Stimulated activated CD8-positive, alpha-beta memory T cell treated with anti-CD3 and anti-CD28 coated beads, Interleukin-15, amount 100 ng/mL, for 4 hours (primary cell): ENCODE measurements at places on chromosomes 2 and 18.

GRCh38 chr18:6113650-6114049 is 218.3 kb upstream of the TMEM200C start:
- no peak for DNase-seq

GRCh38 chr2:117935456-117935855 is 78.4 kb downstream of the CCDC93 start:
- DNase-seq: no peak

- DNase-seq: no peak
Observed at GRCh38 chr2:102915128-102915527, 153.3 kb downstream of the TMEM182 start.

- no peak for DNase-seq
Observed at GRCh38 chr2:238754259-238754658, 93.6 kb upstream of the TWIST2 start.

- no peak for DNase-seq
Observed at GRCh38 chr2:231123362-231123898, 1.4 kb downstream of the HTR2B start.

DNA sequence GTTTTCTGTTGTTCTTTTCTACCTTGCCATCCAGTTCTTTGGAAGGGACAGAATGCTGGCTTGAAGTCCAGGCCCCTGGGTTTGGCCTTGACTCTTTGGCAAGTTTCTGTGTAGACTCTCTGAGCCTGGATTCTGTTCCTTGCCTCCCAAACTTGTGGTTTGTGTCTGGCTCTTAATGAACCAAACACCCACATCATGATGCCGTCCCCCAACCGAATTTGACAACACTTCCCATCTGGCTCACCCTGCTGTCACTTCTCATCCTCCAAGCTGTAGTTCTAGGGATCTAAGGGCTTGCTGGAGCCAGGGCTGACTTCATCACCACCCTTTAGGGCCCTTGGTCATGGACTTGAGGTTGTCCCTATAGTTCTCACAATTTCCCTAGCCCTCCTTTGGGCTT is 68.9 kb upstream of the CELF4 start:
- DNase-seq: no peak

DNA sequence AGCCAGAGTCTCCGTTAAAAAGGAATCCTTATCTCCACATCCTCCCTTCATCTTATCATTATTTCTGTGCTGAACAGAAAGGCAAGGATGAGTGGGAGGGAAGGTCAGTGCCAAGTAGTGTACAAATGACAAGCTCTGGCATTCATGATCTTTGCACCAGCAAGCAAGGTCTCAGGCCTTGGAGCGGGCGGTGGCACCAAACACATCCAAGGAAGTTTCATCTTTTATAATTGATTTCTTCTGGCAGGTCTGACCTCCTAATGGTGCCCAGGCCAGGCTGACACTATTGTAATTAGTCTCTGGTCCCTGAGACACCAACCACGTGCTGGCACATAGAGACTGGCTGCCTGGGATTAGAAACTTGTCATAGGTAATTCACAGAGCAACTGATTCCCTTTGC is 336.6 kb downstream of the EN1 start:
- no peak for DNase-seq

DNA sequence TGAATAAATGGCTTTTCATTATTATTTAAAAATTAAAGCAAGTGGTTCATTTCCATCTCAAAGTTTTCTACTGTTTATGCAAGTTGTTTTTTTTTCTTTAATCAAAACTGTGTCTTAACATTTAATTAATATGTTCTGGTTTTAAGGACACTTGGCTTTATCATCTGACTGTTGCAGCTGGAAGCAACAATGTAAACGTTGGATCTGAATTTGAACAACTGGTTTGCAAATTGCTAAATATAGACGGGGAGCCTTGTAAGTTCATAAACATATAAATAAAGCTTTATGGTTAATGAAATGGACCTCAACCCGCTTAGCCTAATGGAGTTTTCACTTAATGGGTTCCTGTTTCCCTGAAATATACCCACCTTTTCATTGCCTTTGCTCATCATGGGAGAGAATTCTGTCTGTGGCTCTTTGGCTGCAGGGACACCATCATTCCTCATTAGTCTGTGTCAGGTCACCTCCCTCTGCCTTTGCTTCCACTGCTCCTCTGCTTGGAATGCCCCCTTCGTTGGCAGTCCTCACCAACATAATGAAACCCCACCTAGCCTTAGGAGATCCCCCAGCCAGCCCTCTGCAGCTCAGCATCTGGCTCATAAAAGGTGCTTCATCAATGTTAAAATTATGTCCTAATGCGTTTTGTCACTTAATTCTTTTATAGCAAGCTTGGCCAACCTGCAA is 44.2 kb upstream of the DYNC2LI1 start:
- no peak for DNase-seq

GRCh38 chr2:223501641-223502040 is 100.5 kb downstream of the SCG2 start:
- no peak for DNase-seq

DNA sequence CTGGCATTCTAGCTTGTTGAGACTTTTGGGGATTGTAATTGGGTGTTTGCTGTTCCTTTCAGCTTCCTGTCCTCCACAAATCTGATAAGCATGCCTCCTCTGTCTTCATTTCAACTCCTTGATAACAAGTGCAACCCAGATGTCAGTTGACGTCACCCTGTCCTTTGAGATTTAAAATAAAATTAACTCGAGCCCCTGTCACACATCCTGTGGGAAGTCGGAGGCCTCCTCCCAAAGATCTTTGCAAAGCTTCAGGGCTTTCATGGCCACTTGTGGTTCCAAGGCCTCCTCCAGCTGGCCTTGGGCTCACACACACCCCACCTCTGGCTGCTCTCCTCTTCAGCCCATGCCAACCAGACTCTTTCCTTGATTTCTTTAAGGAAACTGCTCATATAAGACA is 69.9 kb upstream of the ITGA6 start:
- DNase-seq: no peak

DNA sequence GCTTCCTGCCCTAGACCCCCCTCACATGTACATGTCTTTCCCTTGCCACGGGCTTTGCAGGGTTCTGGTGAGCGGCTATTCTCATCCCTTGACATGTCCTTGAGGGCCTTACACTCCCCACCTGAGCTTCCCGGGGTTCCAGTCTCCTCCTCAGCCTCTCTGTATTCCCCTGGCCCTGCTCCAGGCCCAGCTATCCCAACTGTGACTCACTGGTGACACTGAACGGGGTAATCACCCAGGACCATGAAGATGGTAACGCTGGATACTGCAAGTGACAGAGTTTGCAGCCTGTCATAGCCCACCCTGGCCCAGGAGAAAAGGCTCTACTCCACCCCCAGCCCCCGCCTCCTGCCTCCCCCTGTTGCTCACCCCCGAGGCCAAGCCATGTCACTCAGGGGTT is 27.3 kb downstream of the KIF3C start:
- DNase-seq: no peak

- DNase-seq: no peak
Observed at GRCh38 chr18:22934789-22935188, 1.7 kb downstream of the RBBP8 start.

DNA sequence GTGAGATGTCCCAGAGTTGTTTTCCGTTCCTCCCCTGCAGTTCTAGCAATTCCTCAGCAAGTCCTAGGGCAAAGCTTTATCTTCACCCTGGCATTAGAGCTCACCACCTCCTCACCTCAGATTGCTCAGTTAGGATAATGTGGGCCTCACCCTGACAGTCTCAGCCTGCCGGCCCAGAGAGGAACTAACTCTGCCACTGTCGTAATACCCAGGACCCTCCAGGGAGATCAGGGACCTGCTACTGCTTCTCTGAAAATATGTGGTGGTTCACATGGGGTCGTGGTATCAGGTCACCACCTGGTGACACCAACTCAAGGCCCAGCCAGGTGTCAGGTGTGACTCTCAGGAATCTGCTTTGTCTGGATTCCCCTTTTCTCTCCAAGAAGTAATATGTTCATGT is 120.7 kb downstream of the FEZ2 start:
- no peak for DNase-seq

GRCh38 chr2:33008716-33009115 is 62.0 kb downstream of the LTBP1 start:
- DNase-seq: no peak

GRCh38 chr2:58890865-58891525 is 649.9 kb upstream of the FANCL start:
- DNase-seq: no peak

- no peak for DNase-seq
Observed at GRCh38 chr2:65326276-65326675, 98.6 kb downstream of the ACTR2 start.

DNA sequence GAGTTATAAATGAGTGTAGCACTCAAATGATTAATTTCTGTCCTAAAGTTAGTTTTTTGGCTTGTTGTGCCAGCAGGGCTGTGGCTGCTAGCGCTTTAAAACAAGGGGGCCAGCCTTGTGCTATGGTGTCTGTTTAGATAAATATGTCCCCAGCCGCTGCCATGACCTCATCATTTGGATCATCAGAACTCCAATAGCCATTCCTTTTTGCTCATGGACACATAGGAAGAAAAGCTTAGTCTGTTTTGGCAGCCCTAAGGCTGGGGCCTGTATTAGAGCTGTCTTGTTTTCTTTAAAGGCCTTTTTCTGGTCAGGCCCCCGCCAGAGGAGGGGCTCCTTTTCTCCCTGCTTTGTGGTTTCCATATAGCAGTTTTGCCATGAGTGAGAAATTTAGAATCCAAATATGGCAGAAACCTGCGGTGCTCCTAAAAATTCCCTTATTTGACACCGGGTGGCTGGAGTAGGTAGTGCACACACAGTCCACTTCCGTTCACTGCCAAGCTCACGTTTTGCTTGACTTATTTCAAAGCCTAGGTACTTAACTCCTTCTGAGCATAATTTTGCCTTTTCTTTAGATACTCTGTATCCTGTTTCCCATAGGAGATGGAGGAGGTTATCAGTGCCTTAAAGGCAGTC is 60.4 kb upstream of the SLC35G4 start:
- DNase-seq: no peak

GRCh38 chr2:159650574-159650973 is 34.2 kb upstream of the BAZ2B start:
- no peak for DNase-seq

GRCh38 chr2:160474891-160475787 is 18.5 kb downstream of the RBMS1 start:
- DNase-seq: no peak

GRCh38 chr18:79522451-79523205 is 126.9 kb downstream of the NFATC1 start:
- peak; percentile 47 for DNase-seq

- DNase-seq: no peak
Observed at GRCh38 chr2:140442319-140442718, 1662.1 kb upstream of the NXPH2 start.

DNA sequence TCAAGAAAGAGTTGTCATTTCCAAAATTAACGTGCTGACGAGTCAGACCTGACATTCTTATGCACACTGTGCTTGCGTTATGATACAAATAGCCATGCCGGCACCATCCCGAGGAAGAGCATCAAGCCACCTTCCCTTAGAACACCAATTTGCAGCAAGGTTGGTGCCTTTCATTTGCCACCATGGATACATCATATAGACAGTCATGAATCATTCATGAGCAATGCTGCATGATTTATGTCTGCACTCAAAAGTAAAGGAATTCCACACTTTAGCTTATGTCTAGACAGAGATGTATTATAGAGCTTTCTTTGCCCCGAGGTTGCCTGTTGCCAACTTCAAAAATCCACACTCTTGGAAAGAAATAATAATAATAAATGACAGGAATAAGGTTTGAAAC is 166.9 kb downstream of the VWC2L start:
- no peak for DNase-seq

DNA sequence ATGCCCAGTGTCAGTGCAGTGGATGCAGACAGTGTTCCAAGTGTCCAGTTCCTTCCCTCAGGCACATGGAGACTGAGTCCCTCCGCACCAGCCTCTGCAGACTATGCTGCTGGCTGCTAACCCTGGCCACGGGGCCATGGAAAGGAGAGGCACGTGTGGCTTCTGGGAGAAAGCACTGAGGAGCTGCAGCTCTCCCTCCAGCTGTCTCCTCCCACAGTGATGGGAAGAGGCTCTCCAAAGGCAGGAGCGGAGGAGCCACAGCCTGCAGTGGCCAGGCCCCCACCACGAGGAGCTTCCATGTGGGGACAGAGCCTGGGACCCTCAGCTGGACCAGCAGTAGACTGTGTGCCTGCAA is 141.1 kb downstream of the NDUFA10 start:
- DNase-seq: no peak

DNA sequence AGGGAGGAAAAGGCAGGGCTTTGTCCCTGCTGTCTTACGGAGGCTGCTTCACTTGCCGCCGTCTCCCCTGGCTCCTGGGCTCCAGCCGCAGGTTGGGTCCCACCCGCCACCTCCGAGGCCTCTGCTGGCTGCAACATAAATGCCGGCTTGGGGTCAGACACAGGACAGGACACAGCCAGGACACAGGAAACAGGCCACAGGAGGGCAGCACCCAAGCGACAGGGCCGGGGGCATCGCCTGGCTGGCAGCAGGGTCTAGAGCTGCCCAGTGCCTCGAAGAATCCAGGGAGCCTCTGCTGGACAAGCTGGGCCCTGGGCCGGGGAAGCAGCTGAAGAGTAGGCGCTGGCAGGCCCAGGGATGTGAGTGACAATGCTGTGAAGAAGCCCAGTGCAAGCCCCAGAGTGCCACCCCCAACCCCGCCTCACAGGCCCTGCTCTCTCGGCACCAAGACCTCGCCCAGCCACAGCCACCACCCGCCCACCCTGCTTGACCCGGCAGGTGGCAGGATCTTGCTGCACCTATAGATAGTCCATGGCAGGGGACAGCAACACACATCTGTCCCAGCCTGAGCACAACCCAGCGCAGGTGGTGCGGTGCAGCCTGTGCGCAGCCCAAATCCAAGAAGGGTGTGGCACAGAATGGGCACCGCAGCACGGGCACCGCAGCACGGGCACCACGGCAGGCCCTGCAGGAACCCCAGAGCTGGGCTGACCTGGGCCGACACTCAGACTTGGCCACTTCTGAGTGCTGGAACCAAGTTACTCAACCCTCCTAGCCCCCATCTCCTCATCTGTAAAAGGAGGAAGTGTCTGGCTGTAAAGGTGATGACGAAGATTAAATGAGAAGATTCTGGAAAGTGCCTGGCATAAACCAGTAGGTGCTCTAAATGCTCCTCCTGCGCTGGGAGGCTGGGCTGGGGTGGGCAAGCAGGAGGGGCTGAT is 55.6 kb downstream of the BIN1 start:
- DNase-seq: no peak

DNA sequence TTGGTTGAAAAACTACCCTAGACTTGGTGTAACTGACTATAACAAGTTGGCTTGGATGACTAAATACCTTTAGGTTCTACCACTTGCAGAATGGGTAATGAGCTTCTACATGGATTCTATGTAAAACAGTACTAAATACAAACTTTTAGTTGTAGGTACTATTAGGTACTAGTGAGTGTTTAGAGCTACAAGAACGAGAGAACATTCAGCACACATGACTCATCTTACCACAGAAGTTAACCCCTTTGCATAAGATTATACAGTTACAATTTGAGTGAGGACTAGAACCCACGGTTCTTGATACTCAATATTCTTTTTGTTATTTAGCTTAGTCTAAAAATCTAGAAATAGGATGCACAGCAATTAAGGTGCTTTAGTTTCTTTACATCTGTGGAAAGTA is 101.7 kb upstream of the TFCP2L1 start:
- DNase-seq: no peak

- no peak for DNase-seq
Observed at GRCh38 chr2:109457794-109458193, 156.0 kb downstream of the SEPTIN10 start.

- no peak for DNase-seq
Observed at GRCh38 chr18:8474661-8475060, 134.6 kb upstream of the RAB12 start.
